Hindlimb muscle (tissue), 1 donor: ENCODE measurements at places on chromosomes 2 and 18.

DNA sequence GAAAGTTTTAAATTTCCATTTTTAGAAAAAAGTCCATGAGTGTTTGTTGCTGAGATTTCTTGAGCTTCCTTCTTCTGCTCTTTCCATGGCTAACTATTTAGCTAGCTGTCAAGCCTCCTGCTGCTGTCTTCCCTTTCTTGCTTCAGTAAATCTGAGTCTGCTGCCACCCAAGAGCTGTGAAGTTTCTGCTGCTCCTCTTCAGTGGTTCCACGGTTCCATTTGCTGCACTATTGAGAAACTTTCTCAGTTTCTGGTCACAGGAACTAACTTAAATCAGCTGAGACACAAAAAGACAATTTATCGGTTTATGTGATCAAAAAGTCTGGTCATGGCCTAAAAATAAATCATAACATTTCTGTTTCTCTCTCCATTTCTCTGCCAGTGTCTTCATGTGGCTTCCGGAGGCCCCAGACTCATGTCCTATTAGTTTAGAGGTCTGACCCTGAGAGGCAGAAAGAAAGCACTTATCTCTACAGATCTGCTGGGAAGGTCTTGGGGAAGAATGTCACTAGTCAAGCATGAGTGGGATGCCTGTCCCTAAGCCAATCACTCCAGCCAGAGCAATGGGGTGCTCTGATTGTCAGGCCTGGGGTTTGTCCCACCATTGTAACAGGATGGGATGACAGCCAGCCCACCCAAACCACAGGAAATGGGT is 73.0 kb upstream of the ARL4C start:
- no peak for DNase-seq

DNA sequence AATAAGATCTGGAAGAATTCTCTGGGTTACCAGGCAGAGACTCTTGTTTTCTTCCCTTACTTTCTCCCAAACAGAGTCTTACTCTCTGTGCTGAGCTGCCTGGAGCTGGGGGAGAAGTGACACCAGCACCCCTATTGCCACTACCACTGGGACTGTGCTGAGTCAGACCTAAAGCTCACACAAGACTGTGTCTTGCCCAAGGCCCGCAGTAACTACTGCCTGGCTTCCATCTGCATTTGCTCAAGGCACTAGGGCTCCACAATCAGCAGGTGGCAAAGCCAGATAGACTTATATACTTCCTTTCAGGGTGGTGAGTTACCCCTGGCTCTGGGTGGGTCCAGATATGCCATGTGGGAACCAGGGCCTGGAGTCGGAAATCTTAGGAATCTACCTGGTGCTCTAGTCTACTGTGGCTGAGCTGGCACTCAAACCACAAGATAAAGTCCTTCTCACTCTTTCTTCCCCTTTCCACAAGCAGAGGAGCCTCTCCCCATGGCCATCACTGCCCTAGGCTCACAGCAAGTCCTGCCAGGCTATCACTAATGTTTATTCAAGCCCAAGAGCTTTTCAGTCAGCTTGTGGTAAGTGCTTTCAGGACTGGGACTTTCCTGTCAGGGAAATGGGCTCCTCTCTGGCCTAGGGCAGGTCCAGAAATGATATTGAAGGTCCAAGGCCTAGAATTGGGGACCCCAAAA is 27.6 kb upstream of the SERPINB2 start:
- DNase-seq = no peak

- DNase-seq = no peak
Measured at GRCh38 chr2:99520813-99521212, 31.0 kb upstream of the REV1 start.

DNA sequence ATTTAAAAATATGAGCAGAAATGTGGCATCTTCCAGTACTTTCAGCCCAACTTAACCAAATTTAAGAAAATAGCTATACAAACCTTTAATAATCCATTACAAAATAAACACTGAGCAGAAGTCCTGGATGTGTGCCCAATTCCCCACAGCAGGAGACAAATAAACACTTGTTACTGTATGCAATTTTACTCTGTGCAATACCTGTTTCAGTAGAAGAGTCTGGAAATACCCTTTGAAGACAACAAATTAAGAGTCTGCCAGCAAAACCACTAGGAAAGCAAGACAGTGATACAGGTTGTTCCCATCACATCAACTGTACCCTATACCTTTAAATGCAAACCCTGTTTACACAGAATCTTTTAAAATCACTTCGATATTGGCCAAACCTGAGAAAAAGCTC is 41.4 kb upstream of the RNU4ATAC start:
- no peak for DNase-seq

DNA sequence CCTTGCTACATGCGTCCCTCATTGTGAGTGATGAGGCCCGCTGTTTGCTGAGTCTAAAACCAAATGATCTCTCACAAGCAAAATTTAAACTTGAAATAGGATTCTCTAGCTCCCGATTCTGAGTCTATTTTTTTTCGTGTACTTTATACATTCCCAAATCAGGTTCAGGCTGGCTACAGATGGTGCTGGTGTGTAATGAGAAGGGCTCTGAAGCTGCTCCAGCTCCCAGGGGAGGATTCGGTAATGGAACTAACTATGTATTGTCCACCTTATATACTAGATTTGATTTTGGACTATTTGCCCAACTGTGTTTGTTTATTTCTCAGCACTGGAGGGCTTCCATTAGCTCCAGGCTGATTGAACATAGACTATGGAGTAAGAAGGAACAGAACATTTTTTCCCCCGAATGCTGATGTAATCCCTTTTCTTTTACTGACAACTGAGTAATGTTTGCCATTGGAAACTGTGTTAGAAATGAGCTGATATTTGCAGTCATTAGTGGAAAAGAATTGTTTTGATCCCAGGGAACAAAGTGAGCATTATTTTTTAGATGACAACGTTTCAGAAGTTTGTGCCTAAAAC is 274.0 kb upstream of the FIGN start:
- no peak for DNase-seq

- DNase-seq = peak; percentile 89
Measured at GRCh38 chr2:11583840-11584524, 50.1 kb downstream of the GREB1 start.

DNA sequence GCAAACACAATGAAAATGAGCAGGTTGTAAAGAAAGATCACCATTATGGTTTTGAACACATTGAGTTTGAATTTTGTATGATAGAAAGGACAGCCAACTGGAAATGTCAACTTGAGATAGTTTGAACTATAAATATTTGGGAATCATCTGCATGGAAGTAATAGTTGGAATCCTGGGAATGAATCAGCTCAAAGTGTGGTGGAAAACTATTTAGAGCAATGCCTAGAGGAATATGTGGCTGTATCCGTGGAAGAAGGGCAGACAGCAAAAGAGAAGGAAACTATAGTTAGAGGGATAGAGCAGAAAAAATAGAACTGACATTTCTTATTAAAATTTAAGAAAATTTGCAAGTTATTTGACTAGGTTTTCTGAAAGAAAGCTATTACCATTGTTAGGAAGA is 112.5 kb upstream of the OTX1 start:
- no peak for DNase-seq

- no peak for DNase-seq
Measured at GRCh38 chr2:149329068-149329467, 1.3 kb upstream of the LYPD6 start.

DNA sequence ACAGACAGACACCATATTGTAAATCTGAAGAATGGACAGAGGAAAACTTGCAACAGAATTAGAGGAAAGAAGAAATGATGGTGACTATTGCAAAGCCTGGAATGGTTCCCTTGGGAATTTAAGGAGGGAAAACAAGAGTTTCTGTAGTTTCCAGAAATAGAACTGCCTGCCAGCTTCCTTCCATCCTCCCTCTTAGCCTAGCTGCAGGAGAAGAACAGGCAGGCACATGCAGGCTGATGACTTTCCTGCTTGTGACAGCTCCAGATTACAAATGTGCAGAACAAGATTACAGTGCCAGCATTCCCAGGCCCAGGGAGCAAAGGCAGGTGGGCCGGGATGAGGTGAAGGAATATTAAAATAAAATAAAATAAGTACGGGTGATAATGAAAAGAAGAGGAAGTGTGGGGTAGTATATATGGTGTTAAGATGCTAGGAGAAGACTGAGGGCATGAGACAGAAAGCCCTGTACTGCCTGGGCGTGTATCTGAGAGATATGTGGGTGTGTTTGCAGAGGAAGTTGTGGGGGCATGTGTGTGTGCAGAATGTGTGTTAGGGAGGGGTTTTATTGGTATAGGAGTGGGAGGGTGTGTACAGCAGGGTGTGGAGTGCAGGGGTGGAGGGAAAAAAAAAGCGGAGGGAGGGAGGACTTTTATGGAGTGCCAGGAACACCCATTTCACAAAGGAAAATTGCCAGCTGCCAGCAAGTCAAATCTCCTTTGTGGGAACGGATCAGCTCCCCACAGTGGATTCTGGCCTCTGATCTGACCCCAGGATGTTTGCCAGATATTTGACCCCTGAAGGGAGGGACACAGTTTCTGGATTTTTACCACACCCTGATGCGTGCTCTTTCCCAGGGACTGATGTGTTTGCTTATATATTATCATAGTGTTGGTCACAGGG is 43.9 kb upstream of the NEMP2 start:
- peak; percentile 28 for DNase-seq

DNA sequence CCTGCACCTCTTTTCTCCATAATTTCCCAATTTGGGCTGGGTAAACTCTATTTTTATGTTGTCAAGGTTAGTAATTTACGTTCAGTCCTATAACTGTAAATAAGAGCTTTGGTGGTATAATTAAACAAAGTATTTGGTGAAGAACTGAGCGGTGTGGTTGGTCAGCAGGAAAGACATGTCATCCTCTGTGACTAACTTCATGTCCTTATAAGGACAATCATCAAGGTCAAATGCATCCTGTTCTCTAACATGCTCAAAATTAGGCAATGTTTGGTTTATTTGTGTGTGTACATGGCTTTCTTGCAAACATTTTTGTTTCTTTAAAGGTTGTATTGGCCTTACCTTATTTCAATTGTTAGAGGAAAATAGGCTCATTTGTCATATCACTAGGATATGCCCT is 121.5 kb upstream of the NABP1 start:
- DNase-seq = no peak

DNA sequence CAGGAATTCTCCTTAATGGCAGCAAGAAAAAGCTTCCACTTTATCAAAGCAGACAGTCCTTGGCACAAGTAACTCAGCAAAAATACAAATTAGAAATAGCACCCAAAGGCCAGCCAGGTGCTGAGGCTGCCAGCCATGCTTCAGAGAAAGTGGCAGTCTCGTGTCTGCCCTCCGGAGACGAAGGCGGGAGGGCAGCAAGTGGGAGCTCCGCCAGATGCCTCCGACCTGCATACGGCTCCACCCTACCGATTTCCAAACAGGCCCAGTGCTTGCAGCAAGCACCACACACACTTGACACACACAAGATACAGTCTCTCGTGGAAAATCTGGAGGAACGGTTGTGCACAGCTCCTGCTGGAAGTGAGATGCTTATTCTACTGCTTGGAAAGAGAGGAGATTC is 134.9 kb upstream of the REV1 start:
- DNase-seq = no peak

GRCh38 chr2:240450532-240451107 is 15.2 kb downstream of the GPC1 start:
- no peak for DNase-seq

DNA sequence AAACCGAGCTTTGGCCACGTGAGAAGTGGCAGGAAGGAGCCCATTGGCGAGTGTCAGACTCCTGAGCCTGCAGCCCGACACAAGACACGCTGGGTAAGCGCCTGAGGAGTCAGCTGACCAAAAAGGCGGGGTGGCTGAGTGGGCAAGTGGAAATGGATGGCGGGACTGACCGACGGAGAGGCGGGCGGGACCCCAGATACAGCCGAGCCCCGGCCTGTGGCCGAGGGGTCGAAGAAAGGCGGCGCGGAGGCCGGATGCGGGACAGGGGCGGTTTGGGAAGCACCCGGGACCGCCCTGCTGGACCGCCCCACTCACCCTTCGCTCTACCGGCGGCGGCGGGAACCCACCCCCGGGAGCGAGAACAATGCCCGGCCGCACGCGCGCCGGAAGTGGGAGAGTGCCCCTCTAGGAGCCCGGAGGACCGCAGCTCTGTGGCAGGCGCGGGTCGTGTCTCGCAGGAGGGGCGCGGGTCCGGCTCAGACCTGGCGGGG is 22.8 kb downstream of the ZSCAN30 start:
- peak; percentile 87 for DNase-seq

DNA sequence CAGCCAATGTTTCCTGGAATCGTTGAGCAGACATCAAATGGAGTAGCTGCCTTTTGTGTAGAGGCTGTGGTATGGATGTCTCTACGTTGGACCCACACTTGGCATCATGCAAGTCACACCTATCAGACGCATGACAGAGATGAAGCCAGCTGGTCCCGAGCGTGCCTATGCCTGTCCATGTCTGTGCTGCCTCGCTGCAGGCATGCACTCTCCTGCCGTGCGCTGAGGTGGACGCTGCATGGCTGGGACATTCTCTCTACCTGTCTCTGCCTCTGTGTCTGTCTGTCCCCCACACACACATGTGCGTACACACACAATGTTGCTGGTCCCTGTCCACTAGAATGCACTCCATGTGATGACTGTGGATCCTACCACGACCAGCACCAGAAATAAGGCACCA is 514.2 kb upstream of the MYT1L start:
- no peak for DNase-seq
